Suppressor macrophage treated with lipopolysaccharide for 1 hour (primary cell): ENCODE measurements at places on chromosomes 5 and 9.
A peak's percentile ranks its signal among the peaks of the same experiment; 100 is the strongest.

DNA sequence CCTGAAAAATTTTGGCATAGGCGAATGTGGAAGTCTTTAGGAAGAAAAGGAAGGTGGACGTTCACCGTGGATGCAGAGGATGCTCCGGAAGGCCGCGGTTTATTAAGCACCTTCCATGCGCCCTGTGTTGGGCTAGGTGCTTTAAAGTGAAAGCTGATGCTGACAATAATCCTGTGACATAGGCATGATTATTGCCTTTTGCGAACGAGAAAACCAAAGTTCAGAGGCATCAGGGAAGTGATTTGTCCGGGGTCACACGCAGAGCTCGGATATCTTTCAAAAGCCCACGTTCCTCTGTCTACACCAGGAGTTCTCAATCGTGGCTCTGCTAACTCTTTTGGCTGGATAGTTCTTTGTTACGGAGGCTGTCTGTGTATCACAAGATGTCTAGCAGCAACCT is 12.0 kb upstream of the GABRP start:
- no peak for DNase-seq

GRCh38 chr9:132136151-132136780 is 25.6 kb upstream of the NTNG2 start:
- no peak for DNase-seq

- no peak for DNase-seq
These were observed 140.6 kb downstream of the LURAP1L start for GRCh38 chr9:12915366-12915954.

DNA sequence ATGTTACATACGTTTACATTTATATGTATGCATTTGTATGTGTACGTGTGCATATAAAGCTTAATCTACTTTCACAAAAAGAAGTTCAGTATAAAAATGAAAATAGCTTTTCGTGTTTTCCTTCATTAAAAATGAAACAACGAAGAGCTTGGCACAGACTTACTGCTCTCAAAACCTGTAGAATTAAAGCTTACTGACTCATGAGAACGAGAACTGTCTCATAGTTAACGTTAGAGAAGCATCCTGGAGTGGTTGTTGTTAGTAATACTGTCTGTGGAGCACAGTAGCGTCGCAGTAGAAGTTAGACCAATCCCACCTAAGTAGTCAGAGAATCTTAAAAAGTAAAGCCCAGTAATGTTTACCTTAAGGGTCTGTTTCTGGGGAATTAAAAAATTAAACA is 1.3 kb downstream of the MAT2B start:
- peak; percentile 57 for DNase-seq

- DNase-seq = peak; percentile 40
These were observed 274.5 kb downstream of the TLE1 start for GRCh38 chr9:81414836-81415235.

GRCh38 chr9:17907779-17908508 is 329.1 kb downstream of the SH3GL2 start:
- DNase-seq = no peak

DNA sequence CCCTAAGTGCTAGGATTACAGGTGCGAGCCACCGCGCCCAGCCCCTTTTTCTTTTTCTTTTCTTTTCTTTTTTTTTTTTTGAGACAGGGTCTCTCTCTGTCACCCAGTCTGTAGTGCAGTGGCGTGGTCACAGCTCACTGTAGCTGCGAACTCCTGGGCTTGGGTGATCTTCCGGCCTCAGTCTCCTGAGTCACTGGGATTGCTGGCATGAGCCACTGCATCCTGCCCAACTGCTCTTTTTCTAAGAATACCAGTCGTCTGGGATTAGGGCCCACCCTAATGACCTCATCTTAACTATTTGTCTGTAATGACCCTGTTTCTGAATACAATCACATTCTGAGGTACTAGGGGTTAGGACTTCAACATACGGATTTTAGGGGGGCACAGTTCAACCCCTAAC is 34.1 kb upstream of the NANS start:
- DNase-seq = no peak

- DNase-seq = no peak
These were observed 139.6 kb downstream of the MTX3 start for GRCh38 chr5:79851391-79851863.

DNA sequence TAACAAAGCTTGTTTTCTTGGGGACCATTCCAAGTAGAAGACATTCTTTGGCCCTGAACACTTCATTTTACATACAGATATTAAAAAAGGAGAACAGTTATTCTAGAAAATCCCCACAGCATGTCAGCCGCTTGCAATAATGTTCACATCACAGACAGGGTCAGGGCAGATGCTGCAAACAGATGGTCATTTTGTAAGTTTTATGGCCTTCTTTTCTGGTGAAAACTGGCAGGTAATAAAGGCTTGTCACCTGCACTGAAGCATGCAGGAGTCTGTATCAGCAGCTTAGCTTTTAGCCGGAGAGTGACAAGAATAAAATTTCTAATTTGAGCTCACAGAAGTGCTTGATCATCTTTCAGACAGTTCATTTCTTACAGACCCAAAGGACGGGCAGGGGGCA is 220.9 kb upstream of the DAP start:
- no peak for DNase-seq

GRCh38 chr9:87193151-87193550 is 245.8 kb upstream of the GAS1 start:
- no peak for DNase-seq

- peak; percentile 49 for DNase-seq
These were observed 84.1 kb downstream of the PTPDC1 start for GRCh38 chr9:94168203-94169000.

- DNase-seq = peak; percentile 3
These were observed 110.9 kb upstream of the ADAMTSL1 start for GRCh38 chr9:18362901-18363685.

GRCh38 chr5:199197-199949 is 8.1 kb downstream of the LRRC14B start:
- DNase-seq = no peak

GRCh38 chr5:93924628-93925027 is 183.2 kb upstream of the POU5F2 start:
- no peak for DNase-seq

- DNase-seq = peak; percentile 95
These were observed 30.4 kb downstream of the JADE2 start for GRCh38 chr5:134555890-134556311.

DNA sequence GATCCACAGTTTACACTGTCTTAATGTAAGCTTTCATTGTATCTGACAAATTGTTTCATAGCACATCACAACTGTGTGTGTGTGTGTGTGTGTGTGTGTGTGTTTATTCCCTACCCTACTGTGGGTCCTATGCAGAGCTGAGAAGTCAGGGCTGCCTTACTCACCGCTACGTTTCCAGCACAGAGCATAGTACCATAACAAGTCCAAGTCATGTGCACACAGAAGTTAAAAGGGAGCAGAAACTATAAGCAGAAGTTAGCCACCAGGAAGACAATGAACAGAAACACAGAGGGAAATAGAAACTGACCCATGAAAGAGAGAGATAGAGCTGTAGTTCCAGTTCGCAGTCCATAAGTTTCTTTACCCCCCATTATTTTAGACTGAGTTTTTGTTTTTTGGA is 38.2 kb upstream of the DMXL1 start:
- peak; percentile 86 for DNase-seq

GRCh38 chr5:175900157-175900556 is 28.8 kb downstream of the CPLX2 start:
- DNase-seq = no peak

DNA sequence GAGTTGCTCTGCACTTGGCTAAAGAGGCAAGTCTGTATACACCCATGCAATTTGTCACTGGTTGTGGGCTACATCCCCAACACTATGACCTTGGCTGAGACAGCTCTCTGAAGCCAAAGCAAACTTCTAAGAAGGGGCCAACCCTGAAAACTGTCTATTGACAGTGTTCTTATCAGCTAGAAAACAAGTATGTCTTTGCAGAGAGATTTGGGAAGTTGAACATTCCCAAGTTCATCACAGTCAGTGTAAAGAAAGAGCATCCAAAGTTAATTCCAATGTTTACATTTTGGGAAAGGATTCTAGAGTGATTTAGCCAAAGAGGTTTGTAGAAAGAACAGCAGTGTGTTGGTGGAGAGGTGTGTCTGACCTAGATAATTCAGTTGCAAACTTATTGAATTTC is 711.1 kb upstream of the CHD1 start:
- DNase-seq = no peak

- no peak for DNase-seq
These were observed 246.7 kb upstream of the ADRA1B start for GRCh38 chr5:159669559-159669958.

- DNase-seq = no peak
These were observed 25.0 kb downstream of the ARPC5L start for GRCh38 chr9:124886866-124887492.

DNA sequence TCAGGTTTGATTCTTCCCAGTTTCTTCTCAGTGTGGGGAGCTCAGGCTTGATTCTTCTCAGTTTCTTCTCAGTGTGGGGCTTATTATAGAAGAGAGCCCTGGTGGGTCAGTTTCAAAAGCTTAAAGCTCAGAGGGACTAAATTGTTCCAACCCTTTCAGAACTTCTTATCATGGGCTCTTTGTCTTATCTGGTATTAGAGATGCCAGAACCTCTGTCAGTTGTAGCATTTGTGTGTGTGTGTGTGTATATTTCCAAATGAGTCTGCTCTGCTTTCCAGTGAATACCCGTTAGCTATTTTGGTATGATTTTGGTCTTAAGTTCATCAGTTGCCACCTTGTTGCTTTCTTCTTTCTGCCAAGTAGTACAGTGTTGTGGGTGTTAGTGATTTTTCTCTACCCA is 21.8 kb downstream of the TMEM38B start:
- no peak for DNase-seq

- DNase-seq = peak; percentile 59
These were observed 201.2 kb upstream of the GAS1 start for GRCh38 chr9:87148331-87149104.

- no peak for DNase-seq
These were observed 65.9 kb upstream of the FCN2 start for GRCh38 chr9:134814598-134815215.

DNA sequence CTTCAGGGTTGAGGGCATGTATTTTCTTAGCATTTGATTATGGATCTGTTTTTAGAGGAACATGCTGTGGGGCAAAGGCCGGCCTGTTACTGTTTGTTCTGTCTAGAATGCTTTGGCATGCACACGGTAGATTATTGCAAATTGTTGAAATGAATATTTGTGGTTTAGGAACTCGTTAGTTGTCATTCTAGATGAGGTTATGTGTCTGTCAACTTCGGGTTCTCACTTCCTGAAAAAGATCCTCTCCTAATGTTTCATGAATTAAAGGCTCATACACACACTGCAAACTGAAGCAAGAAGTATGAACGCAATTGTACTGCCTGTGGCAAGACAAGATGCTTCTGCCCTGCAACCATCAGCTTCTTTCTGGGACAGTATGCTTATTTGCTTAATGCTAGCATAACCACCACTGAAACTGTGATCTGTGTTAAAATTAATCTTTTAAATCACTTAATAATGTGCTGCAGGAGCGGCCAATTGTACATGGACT is 99.6 kb downstream of the BASP1 start:
- peak; percentile 65 for DNase-seq

DNA sequence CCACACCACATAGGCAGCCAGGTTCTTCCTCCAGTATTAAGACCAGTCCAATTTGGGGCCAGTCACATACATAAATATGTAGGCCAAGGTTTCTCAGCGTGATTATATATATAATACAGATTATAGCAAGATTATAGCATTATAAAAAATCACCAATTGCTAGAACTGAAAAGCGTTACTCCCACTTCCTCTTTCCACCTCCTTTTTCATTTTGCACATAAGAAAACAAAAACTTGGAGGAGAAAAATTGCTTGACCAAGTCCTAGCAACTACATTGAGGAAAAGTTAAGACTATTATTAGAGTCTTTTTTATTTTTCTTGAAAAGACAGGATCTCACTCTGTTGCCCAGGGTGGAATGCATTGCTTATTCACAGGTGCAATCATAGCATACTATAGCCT is 262.7 kb upstream of the KCNN2 start:
- no peak for DNase-seq

GRCh38 chr5:133657036-133657435 is 44.7 kb upstream of the FSTL4 start:
- DNase-seq = no peak

- no peak for DNase-seq
These were observed 56.5 kb upstream of the HAND1 start for GRCh38 chr5:154534457-154535050.

- no peak for DNase-seq
These were observed 46.5 kb downstream of the EPB41L4A start for GRCh38 chr5:112372543-112372942.

- DNase-seq = no peak
These were observed 83.9 kb upstream of the NR5A1 start for GRCh38 chr9:124590889-124591641.

- DNase-seq = no peak
These were observed 126.0 kb upstream of the DHFR start for GRCh38 chr5:80780761-80781285.

DNA sequence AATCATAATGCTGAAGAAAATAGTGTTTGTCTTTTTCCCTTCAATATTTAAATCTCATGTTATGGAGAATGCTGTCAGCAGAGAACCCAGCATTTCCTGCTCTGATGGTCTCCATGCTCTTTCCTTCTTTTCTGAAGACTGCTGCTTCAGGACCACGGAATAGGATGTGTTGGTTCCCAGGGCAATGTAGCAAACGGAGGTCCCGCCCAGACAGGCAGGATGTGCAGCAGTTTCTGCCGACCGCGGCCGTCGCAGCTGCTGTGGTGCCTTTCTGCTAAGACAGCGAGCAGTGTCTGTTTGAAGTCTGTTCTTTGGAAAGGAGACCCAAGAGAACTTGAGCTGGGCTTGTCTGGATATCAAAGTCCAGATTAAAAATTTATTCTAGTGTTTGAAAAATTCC is 654.3 kb downstream of the CCDC171 start:
- DNase-seq = no peak

- DNase-seq = no peak
These were observed 276.5 kb downstream of the NTRK2 start for GRCh38 chr9:84945878-84946538.

GRCh38 chr5:141605523-141606277 is 13.1 kb downstream of the DIAPH1 start:
- DNase-seq = peak; percentile 77
